HT1080 (cell line): ENCODE measurements at places on chromosomes 6 and 20. TPM values are rescaled to one million over a fixed set of nuclear protein-coding genes. Genes with fewer than 3 reads are reported as not detected.
A peak's percentile ranks its signal among the peaks of the same experiment; 100 is the strongest.

Gene MYLIP
- 6.1 and 6.7 TPM in 2 replicates for total RNA-seq

Gene EIF2S2
- 123 and 125 TPM in 2 replicates for total RNA-seq

- no peak for DNase-seq
Observed at GRCh38 chr6:16157909-16158308, 29.0 kb downstream of the MYLIP start.

DNA sequence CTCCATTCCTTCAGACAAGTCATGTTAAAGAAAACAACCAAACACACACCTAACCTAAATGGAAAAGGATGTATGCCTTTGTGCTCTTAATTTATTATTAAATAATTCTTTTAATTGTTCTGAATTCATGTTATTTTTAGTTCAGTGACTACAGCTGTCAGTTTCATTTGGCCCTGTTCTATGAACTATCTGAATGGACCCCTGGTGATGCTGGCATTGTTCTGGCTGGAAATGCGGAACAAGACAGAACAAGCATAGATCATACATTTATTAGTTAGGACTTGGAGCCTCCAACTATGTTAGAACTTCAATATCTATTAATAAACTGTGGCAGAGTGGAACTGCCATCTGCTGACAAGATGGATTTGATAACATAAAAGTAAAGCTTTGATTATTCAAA, 5.7 kb downstream of the MAP3K7 start:
- DNase-seq: no peak

DNA sequence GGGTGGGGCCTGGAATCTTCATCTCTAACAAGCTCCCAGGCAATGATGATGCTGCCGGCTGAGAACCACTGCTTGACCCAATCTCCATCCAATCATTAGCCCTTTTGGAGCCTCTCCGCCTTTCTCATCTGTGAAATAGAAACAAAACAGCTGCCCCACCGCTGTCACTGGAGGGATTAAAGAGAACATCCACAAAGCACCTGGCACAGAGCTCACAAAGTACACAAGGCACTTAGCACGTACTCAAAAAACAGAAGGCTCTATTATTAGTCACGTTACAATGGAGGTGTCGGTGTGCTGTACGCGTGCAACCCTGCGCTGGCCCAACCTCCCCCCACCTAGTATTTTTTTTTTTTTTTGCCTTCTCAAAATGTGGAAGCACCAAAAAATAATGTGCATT, 213.5 kb upstream of the ARID1B start:
- DNase-seq: no peak

Gene CRISP3
- not detected in 2 replicates for total RNA-seq

Gene MCUR1
- total RNA-seq: 21.1 and 28.3 TPM in 2 replicates

- no peak for DNase-seq
Observed at GRCh38 chr6:142927271-142927580, 17.8 kb downstream of the HIVEP2 start.

GRCh38 chr6:98832284-98833056, 1.9 kb upstream of the POU3F2 start:
- peak; percentile 67 for DNase-seq

Gene GNAS
- 363 and 418 TPM in 2 replicates for total RNA-seq

- DNase-seq: no peak
Observed at GRCh38 chr6:31305703-31306219, 33.9 kb upstream of the HLA-C start.

DNA sequence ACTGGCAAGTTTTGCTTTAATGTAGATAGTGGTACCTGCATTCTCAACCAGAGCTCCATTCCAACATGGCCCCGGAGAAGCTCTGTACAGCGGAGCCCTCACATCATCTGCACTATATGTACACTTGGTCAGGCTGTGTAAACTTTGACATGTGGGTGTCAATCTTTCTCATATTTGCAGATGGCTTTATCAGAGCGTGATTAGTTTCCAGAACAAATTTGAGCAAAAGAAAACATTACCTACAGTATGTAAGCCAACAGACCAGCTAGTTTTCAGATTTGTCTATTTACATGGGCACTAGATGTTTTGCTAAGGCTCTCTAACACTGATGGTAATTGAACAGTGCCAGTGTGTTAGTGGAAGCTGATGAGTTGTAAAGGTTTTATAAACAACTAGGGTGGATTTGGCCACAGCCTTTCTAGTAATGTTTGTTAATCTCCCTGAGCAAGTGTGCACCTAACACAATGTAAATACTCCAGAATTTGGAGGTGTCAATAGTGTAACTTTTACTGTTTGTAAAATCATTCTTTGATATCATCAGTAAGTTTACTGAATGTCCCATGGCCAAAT, 131.8 kb downstream of the FOXA2 start:
- DNase-seq: no peak

Gene VSTM2L
- 0.27 TPM in 2 replicates for total RNA-seq

Gene LRRN4
- 0.13 TPM in 1 of 2 replicates, not detected in the other for total RNA-seq

- no peak for DNase-seq
Observed at GRCh38 chr6:165732696-165733488, 69.9 kb upstream of the PDE10A start.

GRCh38 chr6:75107913-75108312, 97.9 kb downstream of the COL12A1 start:
- no peak for DNase-seq

DNA sequence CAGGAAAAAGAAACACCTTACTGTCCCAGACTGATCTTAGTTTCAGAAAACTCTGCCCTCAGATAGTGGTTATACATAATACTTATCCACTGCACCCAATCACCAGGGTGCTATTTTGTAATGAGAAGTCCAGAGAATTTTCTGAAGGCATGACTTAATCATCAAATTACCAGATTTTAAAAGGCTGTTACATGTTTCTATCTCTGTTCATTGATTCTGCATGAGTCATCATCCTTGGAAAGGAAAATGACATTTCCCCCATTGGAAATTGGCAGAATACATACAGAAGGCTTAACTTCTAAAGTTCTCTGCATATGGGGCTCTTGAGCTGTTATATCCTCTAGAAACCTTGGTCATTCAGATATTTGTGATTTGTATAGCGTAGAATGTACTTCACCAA, 587.9 kb upstream of the FLRT3 start:
- peak; percentile 35 for DNase-seq

Gene C4B
- 0.27 and 1.2 TPM in 2 replicates for total RNA-seq

DNA sequence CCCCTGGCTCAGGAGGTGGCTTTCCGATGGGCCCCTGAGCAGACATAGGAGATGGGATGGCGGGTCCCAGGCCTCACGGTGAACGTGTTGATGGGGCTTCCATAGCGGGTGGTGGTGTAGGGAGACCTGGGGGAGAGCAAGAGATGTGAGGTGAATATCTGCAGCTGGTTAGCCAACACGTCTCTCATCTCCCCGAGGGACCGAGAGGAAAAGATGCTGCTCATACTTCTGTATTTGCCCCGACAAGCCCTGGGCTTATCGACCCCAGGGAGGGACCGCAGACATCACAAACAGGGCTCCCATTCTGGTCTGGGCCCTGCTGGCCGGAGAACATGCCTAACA, 38.7 kb downstream of the C6orf132 start:
- no peak for DNase-seq

DNA sequence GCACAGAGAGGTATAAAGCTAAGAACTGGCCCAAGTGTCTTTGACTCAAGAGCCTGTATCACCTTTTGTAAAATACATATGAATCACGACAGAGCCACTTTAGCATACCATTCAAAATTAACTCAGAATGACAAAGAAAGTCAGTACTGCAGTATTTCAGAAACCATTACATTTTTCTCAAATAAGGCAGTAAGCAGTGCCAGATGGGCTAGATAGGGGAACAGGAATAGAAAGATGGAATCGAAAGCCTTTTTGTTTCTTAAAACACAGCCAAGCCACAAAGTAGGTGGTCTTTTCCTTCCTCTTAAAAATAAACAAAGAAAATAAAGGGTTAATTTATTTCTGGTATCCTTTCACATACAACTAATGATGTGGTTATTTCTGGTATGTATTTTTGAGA, 10.3 kb downstream of the CLDN20 start:
- peak; percentile 21 for DNase-seq

DNA sequence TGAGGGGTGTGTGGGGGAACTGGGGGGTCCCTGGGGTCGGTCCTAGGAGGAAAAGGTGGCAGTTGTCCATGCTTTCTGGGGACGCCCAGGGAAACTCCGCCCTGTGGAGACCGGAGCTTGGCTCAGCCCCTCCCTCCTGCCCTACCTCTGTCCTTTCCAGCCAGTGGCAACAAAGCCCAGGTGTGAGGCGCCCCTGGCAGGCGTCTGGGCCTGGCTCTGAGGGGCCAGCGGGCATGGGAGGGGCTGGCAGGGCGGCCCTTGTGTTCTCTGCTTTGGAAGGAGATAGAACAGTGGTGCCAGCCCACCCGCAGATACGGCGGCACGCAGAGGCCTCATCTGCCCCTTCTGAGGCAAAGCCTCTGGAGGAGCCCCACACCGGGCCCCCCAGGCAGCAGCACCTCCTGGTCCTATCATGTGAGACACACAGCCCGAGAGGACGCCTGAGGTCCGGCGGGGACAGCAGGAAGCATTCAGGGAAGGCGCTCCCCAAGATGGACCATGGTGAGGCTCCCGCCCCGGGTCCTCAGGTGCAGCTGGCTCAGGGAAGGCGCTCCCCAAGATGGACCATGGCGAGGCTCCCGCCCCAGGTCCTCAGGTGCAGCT, 47.9 kb downstream of the YTHDF1 start:
- DNase-seq: no peak

DNA sequence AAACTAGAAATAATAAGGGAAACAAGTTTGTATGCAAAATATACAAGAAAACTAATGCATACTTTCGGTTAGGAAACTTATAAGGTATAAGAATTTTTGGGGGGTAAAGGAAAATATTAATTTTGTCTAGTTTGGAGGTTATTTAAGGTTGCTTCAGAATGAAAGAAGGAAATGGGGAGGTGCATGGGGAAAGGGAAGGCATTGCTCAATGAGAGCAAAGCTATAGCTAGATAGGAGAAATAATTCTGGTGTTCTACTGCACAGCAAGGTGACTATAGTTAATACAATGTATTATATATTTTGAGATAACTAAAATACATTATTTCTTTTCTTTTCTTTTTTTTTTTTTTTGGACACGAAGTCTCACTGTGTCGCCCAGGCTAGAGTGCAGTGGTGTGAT, 5.4 kb upstream of the MYMX start:
- DNase-seq: no peak

Gene MLIP
- not detected in 2 replicates for total RNA-seq

DNA sequence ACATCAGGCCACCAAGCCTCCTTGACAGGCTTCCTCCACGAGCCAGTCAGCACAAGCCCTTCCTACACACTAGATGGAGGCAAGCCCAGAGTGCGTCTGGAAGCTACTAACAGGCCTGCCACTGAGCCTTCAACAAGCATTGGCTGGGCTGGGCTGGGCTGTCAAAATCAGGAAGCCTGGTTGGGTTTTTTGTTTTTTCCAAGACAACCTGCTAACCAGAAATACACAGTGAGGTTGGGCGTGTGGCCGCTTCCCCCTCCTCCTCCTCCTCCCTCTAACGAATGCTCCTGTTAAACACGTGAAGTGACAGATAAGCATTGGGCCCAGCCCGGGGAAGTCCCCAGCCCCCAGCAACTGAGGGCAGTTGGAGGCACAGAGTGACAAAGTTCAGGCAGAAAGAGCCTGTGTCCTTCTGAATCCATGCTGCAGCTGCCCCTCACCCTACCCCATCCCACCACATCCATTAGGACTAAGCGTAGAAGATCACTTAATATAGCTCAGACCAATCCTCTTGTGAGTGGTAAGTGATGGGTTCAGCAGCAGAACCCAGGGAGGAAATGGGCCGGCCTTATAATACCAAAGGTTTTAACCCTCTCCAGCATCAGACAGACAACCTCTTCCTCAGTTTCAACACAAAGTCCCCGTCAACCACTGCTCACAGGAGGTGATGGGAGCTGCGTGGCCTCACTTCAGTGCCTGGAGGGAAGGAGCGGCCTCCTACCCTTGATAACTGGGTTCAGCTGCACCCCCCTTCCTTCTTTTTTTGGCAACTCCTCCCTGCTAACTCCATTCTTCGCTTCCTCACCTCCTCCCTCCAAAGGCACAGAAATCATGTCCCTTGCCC, 1.1 kb downstream of the NFATC2 start:
- DNase-seq: no peak

Gene GFRA4
- not detected in 2 replicates for total RNA-seq

DNA sequence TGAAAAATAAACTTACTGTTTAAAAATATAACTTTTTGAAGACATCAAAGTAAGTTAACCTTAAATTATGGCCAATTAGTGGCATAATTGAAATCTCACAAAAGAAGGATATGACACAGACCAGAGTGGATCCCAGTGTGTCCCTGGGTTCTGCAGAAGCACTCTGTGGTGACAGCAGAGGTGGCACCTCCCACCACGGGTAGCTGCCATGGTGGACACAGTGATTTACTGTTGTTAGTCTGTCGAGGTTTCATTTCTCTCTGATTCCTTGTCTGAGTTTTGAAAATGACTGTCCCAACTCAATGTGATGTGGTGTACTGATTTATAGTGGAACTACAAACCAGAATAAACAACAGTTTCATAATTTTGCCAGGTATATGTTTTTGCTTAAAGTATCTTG, 76.5 kb downstream of the TULP4 start:
- no peak for DNase-seq

GRCh38 chr6:90294614-90294988, 2.0 kb downstream of the BACH2 start:
- DNase-seq: no peak

- DNase-seq: peak; percentile 83
Observed at GRCh38 chr6:144294016-144294415, 8.9 kb downstream of the UTRN start.

DNA sequence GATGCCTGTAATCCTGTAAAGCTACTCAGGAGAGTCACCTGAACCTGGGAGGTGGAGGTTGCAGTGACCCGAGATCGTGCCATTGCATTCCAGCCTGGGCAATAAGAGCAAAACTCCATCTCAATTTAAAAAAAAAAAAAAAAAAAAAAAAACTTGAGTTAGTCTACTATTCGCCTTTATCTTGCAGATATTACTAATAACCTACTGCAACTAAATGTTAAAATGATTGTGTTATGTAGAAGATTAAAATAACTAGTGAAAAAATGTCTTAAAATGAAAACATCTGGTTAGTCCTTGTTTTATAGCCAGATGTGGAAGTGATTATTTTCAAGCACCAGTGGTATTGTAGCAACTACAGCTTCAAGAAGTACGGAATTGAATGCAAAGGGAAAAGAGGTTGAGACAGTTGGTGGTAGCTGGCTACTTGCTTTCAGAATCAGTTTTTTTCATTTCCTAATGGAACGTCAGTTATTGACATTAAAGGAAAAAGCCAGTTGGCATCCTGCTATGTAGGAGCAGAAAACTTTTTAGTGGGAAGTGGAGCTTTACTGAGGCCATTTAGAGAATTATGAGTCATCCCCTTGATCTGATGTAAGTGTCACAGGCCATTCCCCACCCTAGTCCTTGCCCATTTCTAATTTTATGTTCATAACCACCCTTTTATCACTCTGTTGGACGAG, 43.8 kb upstream of the DYNLRB1 start:
- DNase-seq: peak; percentile 58

Gene ARMC12
- not detected in 2 replicates for total RNA-seq
